ENCODE measurements at places on chromosomes 5 and 9. TPM values are rescaled to one million over a fixed set of nuclear protein-coding genes. Genes with fewer than 3 reads are reported as not detected.
A peak's percentile ranks its signal among the peaks of the same experiment; 100 is the strongest.

DNA sequence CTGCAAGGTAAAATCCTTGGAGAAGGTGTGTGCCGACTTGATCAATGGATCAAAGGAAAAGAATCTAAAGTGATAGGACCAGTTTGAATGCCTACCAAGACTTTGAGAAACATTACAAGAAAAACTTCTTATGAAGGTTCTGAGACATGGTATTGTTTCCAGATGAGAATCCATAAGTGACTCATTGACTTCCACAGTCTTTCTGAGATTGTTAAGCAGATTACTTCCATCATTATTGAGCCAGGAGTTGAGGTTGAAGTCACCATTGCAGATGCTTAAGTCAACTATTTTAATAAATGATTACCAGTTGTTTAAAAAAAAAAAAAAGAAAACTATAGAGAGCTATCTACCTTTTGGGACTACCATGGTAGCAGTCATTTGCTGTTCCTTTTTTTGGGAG lies 7.0 kb downstream of the LNPEP start:
- no peak overlapping the region for H3K4me3 ChIP-seq
- H3K27ac ChIP-seq: no peak overlapping the region
- no peaks in the 10 kb centered on the region for H3K36me3 ChIP-seq
- no peaks in the 10 kb centered on the region for H3K27me3 ChIP-seq

DNA sequence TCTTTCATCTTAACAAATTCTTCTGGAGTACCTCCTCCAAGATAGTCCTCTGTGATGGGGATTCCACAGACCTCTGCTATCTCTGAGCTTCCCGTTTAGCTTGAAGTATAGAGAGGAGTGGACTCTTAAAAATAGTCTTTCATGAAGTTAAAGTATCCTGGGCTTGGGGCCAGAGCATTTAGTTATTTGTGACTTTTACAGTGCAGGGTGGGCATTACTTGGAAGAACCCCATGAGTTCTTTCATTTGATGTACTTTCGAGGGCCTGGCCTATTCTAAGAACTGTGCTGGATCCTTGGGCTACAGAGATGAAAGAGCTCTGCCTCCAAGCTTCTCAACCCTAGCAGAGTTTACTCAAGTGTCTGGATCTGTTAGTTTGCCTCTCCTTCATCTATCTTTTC lies 131.5 kb downstream of the ZSWIM6 start:
- no peak for DNase-seq
- no peak overlapping the region for H3K4me3 ChIP-seq
- H3K27ac ChIP-seq: no peak overlapping the region
- no peaks in the 10 kb centered on the region for H3K36me3 ChIP-seq
- peaks cover 14% of the 10 kb centered on the region for H3K4me1 ChIP-seq

DNA sequence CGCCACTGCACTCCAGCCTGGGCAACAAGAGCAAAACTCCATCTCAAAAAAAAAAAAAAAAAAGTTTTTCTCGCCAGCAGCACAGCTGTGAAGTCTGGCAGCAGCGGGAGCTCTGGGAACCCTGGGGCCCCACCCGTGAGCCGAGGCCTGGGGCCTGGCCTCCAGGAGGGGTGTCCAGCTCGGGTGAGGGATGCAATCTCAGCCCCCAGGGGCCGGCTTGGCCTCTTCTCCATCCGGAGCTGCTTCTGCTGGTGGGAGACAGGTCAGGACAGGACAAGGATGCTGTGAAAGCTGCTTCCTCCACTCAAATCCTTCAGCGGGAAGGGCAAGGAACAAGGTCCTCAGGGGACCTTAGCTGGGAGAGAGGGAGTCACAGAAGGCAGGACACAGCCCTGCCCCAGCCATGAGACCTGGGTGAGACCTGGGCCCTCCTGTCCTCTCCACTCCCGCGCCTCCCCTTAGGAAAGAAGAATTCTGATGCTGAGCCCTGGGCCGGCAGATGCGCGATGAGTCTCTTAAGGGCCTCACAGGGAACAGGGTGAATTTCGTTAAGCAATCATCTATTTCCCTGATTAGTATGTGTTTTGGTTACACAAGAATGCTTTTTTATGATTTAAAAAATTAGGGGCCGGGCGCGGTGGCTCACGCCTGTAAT lies 30.6 kb downstream of the PLPP7 start:
- peak; percentile 14 for DNase-seq
- no peaks in the 10 kb centered on the region for H3K36me3 ChIP-seq
- H3K4me3 ChIP-seq: no peak overlapping the region
- no peaks in the 10 kb centered on the region for H3K27me3 ChIP-seq

Gene WASHC1
- 29.4 TPM for total RNA-seq

DNA sequence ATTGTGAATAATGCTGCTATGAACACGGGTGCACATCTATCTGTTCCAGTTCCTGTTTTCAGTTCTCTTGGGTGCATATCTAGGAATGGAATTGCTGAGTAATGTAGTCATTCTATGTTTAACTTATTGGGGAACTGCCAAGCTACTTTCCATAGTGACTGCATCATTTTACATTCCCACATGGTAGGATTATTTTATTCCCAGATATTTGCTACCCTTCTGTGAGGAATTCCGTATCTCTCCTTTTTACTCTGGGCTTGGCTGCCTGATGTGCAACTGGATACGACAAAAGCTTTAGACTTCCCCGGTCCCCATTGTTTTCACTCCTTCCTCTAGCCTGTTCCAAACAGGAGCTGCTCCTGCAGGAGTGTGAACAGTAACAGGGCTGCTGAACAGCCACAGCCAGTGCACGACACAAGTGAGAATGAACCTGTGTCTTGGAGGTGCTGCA lies 7.2 kb downstream of the TAS2R1 start:
- H3K4me1 ChIP-seq: no peaks in the 10 kb centered on the region
- H3K27ac ChIP-seq: no peak overlapping the region
- DNase-seq: no peak
- H3K36me3 ChIP-seq: no peaks in the 10 kb centered on the region
- no peak overlapping the region for H3K4me3 ChIP-seq

Gene EIF4EBP3
- 31.6 TPM for total RNA-seq

DNA sequence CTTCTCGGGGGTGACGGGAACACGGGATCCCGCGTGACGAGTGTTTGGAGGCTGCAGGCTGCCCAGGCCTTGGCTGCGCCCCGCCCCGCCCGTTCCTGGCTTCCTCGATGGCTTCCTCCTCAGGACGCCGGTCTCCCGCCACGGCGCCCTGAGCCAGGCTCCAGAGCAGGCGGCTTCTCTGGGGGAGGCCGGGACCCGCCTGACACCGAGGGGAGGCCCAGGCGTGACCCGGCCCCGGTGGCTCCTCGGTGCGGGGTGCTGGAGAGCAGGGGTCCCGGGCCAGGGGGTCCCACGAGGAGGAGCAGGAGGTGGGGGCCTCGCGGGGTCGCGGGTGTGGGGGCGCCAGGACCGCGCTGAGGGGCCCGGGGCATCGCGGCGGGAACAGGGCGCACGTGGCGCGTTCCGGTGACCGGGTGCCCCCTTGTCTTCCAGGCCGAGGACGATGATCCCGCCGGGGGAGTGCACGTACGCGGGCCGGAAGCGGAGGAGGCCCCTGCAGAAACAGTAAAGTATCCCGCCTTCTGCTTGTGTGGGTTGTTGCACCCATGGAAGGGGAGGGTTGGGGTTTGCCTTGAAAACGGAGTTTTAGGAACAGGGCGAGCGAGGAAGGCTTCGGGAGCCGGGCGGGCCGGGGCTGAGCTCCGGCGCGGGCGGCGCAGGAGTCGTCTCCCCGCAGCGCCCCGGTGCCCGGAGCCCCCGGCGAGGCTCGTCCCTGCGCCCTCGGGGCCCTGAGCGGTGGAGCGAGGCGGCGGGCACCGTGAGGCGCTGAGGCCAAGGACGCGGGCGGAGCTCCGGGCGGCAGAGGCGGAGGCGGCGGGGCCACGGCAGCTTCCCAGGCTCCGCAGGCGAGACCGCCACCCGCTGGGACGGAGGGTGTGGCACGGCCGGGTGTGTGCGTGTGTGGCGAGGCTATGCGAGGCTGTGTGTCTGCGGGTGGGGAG lies 22.2 kb downstream of the AHRR start:
- no peaks in the 10 kb centered on the region for H3K36me3 ChIP-seq
- H3K4me3 ChIP-seq: no peak overlapping the region
- DNase-seq: peak; percentile 92
- H3K27ac ChIP-seq: no peak overlapping the region
- H3K27me3 ChIP-seq: no peaks in the 10 kb centered on the region
- H3K4me1 ChIP-seq: peaks cover 5% of the 10 kb centered on the region

DNA sequence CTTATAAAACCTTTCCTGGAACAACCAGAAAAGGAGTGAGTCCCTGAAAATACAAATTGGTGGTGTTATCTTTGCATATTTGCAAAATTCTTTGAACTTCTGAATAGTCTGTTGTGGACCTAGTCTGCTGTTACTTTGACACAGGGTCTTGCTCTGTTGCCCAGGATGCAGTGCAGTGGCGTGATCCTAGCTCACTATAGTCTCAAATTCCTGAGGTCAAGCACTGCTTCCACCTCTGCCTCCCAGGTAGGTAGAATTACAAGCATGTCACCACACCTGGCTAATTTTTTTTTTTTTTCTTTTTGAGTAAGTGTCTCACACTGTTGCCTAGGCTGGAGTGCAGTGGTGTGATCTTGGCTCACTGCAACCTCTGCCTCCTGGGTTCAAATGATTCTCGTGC lies 43.7 kb upstream of the SPRY4 start:
- H3K36me3 ChIP-seq: no peaks in the 10 kb centered on the region
- H3K4me3 ChIP-seq: no peak overlapping the region
- no peak for DNase-seq
- no peaks in the 10 kb centered on the region for H3K27me3 ChIP-seq
- no peak overlapping the region for H3K27ac ChIP-seq

- H3K4me3 ChIP-seq: no peak overlapping the region
- H3K36me3 ChIP-seq: no peaks in the 10 kb centered on the region
- no peaks in the 10 kb centered on the region for H3K4me1 ChIP-seq
- no peak overlapping the region for H3K27ac ChIP-seq
- DNase-seq: no peak
- H3K27me3 ChIP-seq: no peaks in the 10 kb centered on the region
These were observed 10.5 kb downstream of the PTTG1 start for GRCh38 chr5:160432196-160432595.

DNA sequence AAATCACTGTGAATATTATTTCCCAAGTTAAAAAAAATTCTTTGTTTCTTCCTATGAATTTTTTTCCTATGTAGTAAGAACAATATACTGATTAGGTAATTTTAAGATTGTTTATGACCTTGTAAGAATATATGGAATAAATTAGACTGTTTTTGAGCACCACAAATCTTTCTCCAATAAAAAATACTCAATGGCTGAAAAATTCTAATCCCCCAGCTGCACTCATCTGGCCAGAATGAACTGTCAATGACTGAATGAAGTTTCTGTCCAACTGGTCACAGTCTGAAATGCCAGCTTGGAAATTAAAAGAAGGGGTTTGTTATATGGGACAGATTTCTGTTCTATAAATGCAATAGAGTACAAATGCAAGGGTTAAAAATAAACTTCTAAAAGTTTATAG lies 569.5 kb upstream of the SEMA6A start:
- no peaks in the 10 kb centered on the region for H3K36me3 ChIP-seq
- H3K4me1 ChIP-seq: no peaks in the 10 kb centered on the region

Gene GABBR2
- 0.81 TPM for total RNA-seq

Gene IL3
- total RNA-seq: not detected

DNA sequence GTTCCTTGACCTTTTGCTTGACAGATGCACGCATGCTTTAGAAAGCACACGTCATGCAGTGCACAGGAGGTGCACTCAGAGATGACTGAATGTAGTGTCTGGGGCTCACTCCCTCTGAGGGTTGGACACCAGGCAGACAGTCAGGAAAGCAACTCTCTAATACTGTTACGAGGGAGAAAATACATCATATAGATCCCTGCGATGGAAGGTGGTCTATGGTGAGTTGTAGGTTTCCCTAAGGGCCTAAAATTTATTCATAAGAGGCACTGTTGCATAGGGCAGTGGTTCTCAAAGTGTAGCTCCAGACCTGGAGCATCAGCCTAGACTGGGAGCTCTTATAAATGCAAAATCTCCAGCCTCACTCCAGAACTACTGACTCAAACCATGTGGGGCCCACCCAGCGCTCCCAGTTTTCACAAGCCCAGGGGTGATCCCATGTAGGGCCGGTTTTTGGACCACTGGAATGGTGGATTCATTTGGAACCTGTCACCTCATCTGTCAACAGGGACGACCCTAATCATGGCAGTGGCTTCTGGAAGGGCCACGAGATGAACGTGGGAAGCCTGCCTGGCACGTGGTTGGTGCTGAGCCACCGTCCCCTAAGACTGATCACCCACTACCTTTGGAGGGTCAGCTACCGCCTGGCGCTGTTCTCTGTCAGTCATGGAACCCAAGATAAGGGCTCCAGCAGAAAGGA lies 16.8 kb upstream of the PHF19 start:
- peak overlapping the region; percentile 30 for H3K27ac ChIP-seq
- peaks cover 24% of the 10 kb centered on the region for H3K4me1 ChIP-seq
- no peak for DNase-seq
- H3K27me3 ChIP-seq: no peaks in the 10 kb centered on the region

DNA sequence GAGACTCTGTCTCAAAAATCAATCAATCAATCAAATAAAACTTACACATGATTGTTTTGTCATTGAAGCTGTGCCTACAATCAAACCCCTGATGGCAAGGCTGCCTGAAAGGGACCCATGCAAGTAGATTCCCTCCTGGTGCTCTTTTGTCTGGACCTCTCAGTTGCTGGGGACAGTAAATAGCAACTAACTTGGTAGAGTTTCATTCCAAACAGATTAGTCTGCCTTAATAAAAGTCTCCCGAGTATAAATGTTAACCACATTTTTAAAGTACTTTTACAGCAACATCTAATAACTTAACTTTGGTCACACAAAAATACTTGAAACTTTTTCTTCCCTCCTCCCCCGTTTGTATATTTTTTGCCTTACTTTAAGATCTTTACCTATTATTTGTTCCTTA lies 105.5 kb downstream of the FEM1C start:
- no peak for DNase-seq
- peaks cover 9% of the 10 kb centered on the region for H3K4me1 ChIP-seq
- H3K4me3 ChIP-seq: no peak overlapping the region
- no peaks in the 10 kb centered on the region for H3K27me3 ChIP-seq
- no peak overlapping the region for H3K27ac ChIP-seq

DNA sequence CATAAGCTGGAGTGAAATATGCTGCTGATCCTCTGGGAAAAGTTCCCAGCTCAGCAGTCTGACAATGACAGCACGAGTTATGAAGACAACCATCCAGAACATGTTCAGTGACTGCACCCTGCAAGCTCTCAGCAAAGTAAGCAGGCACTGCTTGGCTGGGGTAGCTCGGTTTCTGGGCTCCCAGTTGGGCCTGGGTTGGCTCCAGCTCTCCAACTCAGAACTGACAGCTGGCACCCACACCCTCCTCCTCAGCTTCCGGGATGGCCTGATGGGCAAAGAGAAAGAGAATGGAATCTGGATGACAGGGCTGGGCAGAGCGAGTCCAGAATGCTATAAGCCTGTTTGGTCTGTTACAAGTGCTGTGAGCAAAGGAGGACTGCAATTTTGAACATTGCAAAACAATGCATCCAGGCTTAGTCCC lies 185.0 kb downstream of the CSNK1G3 start:
- no peak overlapping the region for H3K4me3 ChIP-seq
- H3K4me1 ChIP-seq: no peaks in the 10 kb centered on the region
- DNase-seq: no peak
- H3K27ac ChIP-seq: no peak overlapping the region

DNA sequence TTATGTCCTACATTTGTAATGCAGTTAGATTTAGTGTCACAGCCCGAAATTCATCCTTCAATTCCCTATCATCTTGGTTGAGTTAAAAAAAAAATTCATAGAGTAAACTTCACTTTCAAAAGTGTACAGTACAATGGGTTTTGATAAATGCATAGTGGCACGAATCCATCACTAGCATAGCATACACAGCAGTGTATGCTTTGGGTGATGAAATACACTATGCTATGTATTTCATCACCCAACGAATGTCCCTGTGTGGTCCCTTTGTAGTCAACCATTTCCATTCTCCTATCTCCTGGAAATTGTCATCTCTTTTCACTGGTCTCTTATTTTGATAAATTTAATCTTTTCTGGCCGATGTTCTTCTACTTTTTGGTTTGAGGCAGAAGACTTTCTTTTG lies 129.4 kb upstream of the BASP1 start:
- no peaks in the 10 kb centered on the region for H3K36me3 ChIP-seq
- no peaks in the 10 kb centered on the region for H3K27me3 ChIP-seq
- no peak for DNase-seq
- H3K27ac ChIP-seq: no peak overlapping the region

Measured in upper lobe of left lung (tissue), 6 donors.